Lung microvascular endothelial cell (primary cell): ENCODE measurements at places on chromosomes 4 and X. TPM values are rescaled to one million over a fixed set of nuclear protein-coding genes. Genes with fewer than 3 reads are reported as not detected.

- DNase-seq = no peak
Observed at GRCh38 chrX:63922221-63922620, 137.2 kb upstream of the ARHGEF9 start.

DNA sequence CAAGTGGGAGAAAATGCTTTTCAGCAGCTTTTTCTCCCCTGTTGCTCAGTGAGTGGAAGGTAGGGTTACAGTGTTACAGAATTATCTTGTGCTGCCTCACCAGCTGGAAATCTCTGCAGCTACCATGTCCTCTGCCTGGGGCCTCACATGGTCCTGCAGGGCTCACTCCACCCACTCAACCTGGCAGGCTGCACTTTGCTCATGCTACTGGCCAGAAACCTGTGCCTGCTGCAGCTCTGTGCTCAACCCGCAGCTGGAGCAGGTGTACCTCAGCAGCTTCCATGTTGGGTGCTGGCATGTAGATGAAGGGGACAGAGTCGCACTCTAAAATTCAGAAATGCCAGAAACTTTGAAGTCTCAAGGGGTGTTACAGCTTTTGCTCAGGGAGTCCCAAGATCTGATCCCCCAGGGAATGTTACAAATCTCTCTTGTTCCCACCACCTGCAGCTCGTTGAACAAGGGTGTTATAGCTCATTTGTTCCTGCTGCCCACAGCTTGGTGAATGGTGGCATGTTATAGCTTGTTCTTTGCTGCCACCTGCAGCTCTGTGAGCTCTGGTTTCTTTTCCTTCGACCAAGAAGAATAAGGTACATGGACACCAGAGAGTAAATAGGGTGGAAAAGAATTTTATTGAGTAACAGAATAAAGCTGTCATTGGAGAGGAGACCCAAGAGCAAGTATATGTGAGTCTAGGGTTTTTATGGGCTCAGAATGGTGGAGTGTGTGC, 845.8 kb downstream of the TECRL start:
- DNase-seq = no peak

- no peak for DNase-seq
Observed at GRCh38 chr4:149238097-149238496, 577.5 kb downstream of the IQCM start.

- no peak for DNase-seq
Observed at GRCh38 chrX:118353081-118353850, 7.4 kb downstream of the WDR44 start.

- DNase-seq = no peak
Observed at GRCh38 chrX:70313503-70313902, 23.6 kb downstream of the KIF4A start.

- no peak for DNase-seq
Observed at GRCh38 chrX:148161701-148162100, 180.6 kb downstream of the FMR1NB start.

- peak; percentile 35 for DNase-seq
Observed at GRCh38 chr4:55736605-55737183, 82.9 kb upstream of the EXOC1L start.

DNA sequence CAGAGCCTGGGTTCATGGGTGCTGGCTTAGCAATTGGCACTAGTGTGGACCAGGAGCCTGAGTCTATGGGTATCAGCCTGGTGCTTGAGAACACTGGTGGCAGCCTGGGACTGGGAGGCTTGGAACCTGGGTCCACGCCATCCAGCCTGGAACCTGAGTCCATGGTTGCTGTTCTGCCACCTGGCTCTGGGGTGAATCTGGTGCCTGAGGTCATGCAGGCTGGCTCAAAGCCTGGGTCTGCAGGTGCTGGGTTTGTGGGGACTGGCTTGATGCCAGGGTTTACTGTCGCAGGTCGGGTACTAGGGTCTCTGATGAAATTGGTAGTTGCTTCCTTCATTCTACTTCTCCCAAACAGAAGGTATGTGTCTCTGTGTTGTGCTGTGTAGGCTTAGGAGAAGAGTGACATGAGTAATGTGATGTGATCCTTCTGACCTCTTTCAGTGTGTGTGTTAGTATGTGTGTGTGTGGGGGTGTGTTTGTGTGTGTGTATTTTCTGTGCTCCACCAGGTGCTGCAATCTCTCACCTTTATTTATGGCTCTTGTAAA, 517.0 kb upstream of the EPHA5 start:
- no peak for DNase-seq

DNA sequence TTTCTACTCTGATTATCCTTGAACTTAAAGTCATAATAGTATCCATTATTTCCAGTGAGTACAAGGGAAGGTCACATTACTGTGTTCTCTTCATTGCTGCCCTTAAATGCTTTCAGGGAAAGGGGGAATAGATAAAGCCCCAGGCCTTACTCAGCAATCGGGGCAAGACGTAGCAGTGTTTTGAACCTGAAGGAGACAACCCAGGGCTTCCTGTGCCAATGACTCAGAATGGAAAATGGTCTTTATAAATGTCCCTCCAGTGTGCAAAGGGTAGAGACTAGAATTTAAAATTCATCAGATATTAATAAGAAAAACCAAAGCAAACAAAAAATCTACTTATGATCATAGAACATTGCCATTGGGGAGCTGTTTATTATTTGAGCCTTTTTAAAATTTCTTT, 23.7 kb downstream of the TLR8 start:
- no peak for DNase-seq

DNA sequence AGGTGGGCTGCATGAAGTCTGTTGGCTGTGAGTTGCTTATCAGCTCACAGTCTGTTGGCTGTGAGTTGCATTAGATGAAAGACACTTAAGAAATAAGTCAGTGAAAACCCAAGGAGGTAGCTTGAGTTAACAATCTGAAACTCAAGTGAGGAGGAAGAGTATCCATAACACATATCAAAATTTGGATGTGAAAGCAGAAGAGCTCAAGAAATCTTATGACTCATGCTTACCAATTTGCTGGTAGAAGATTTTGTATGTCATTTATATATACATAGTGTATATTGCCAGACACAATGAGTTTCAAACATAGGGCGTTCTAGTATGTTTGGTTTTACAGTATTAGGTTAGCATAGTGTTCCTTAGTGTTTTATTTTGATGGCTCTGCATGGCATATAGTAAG, 107.4 kb downstream of the DDIT4L start:
- DNase-seq = no peak

Gene PLAC1
- under 0.01 TPM in 1 of 2 replicates, not detected in the other for total RNA-seq

DNA sequence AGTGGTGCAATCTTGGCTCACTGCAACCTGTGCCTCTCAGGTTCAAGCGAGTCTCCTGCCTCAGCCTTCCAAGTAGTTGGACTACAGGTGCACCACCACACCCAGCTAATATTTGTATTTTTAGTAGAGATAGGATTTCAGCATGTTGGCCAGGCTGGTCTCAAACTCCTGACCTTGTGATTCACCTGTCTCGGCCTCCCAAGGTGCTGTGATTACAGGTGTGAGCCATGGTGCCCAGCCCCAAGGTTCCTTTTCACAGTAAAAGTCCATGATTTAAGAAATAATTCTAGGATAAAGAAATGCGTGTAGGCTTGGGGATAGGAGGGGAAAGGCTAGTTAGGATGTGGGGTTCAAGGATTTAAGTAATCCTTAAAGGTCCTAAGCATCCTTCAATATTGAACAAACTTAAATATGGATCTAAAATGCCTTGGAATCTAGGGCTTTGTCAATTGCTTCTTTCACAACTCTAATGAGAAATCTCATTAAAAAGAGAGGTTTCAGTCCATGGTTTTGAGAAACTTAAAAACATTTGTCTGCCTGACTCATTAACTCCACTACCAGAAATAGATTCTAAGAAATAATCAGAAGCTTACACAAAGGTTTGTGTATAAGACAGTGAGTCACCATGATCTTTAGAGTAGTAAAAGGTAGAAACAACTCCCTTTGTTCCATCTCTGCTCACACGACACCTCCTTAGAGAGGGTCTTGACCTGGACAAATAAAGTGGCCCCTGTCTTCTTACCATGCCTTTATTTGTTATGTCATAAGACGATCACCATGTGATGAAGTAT, 203.2 kb downstream of the PTTG2 start:
- no peak for DNase-seq

Gene TKTL2
- total RNA-seq = not detected in 2 replicates

GRCh38 chr4:20832826-20833225, 132.6 kb downstream of the PACRGL start:
- DNase-seq = peak; percentile 7

Gene CXXC4
- total RNA-seq = under 0.01 TPM in 1 of 2 replicates, not detected in the other

- DNase-seq = no peak
Observed at GRCh38 chr4:141240671-141241070, 20.0 kb downstream of the ZNF330 start.

GRCh38 chr4:159305129-159305528, 202.2 kb downstream of the RAPGEF2 start:
- DNase-seq = no peak

- DNase-seq = no peak
Observed at GRCh38 chrX:52359614-52360232, 9.1 kb upstream of the XAGE2 start.

Gene TRPC5OS
- total RNA-seq = not detected in 2 replicates

Gene ARMCX1
- total RNA-seq = 39.7 and 55.2 TPM in 2 replicates

DNA sequence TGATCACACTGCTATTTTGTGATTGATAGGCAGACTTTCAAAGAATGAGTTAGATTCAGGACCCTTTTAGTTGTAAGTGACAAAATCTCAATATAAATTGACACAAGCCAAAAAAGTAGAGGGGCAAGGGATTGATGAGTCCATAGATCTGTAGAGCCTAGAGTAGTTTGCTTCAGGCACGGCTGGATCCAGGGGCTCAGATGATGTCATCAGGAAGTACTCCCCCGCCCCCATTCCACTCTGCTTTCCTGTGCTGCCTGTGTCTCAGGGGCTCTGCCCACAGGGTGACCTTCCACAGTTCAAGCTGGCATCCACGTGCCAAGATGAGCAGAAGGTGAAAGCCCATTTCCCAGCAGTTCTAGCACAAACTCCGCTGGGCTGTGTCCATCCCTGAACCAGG, 13.6 kb downstream of the WFS1 start:
- no peak for DNase-seq

DNA sequence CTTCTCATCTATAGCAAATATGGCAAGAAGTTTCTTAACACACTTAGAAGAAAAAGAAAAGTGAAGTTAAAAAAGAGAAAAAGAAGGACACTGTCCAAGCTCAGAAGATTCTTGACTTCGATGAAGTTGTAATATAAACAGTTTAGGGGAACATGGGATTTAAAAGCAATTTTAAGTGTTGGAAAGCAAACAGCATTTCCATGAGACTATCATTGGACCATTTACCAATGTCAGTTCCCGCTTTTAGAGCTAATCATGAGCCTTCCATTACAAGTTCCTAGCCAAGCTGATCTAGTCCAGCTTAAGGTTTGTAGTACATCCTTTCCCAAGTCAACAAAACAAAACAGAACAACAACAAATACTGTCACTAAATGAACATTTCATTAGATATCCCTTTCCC, 45.1 kb upstream of the FGF2 start:
- no peak for DNase-seq

Gene SPANXA1
- not detected in 2 replicates for total RNA-seq
